ENCODE measurements at places on chromosomes 1 and 21. TPM values are rescaled to one million over a fixed set of nuclear protein-coding genes. Genes with fewer than 3 reads are reported as not detected.

The CELA3B gene
- not detected for polyA plus RNA-seq

The CCDC17 gene
- 3.1 TPM for polyA plus RNA-seq

DNA sequence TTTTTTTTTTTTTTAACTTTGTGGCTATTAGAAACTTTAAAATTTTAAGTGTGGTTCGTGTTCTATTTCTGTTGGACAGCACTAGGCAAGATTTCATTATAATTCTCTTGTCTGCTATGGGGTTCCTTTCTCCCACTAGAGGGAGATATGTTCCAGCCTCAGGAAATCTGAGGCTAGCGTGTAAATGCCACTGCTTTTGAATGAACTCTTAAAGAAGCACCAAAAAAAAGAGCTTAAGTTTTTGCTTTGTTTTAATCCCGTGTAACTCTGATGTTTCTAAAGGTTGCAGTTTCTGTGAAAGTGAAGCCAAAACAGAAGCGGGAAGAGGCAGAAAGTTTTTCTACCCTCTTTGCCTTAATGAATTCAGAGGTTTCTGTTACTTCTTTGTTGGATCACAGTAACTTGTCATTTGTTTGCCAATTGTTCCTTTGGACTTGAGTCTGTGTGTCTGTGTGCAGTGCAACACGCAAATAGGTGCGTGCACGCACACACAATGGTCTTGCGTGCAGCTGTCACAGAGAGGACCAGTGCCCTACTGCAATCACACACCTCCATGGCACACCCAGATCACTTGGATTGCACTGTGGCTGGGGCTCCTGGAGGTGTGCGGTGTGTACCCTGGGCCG, 32.3 kb downstream of the HHAT start:
- no peak for DNase-seq

GRCh38 chr1:39683591-39684312, 7.5 kb downstream of the HPCAL4 start:
- no peak for DNase-seq

DNA sequence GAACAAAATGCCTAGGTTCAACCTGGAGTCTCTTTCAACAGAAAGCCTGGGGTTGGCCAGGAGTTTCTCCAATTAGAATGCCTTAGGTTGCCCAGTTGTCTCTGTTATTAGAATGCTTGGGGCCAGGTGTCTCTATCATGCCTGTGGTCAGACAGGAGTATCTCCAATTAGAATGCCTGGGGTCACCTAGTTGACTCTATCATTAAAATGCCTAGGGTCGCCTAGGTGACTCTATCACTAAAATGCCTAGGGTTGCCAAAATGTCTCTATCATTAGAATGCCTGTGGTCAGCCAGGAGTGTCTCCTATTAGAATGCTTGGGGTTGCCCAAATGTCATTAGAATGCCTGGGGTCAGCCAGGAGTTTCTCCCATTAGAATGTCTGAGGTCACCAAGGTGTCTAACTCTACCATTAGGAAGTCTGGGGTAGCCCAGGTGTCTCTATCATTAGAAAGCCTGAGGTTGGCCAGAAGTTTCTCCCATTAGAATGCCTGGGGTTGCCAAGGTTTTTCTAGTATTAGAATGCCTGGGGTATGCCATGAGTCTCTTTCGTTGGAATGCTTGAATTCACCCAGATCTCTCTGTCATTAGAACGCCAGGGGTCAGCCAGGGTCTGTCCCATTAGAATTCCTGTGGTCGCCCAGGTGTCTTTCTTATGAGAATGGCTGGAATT, 57.9 kb downstream of the RNF187 start:
- no peak for DNase-seq

GRCh38 chr1:187114792-187115191, 286.0 kb downstream of the PLA2G4A start:
- DNase-seq = no peak

DNA sequence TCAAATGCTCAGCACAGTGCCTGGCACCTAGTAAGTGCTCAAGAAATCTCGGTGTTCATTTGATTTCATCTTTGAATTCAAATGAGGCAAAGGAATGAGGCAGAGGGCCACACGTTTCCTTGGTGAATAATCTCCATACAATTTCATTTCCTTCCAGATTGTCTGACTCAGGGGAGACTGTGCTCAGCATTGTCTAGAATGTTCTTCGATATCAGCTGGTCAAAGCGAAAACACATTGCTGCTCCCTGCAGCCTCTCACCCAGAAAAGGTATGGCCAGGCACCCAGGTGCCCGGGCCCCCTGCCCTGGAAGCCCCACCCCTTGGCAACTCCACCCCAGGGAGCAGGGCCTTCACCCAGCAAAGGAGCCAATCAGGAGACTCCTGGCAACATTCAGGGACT, 55.8 kb downstream of the FBXO2 start:
- no peak for DNase-seq

All from CD14-positive monocyte (primary cell).